Stimulated activated CD8-positive, alpha-beta memory T cell treated with anti-CD3 and anti-CD28 coated beads, Interleukin-7, amount 100 ng/mL, for 24 hours (primary cell): ENCODE measurements at places on chromosomes 1 and 21.

- DNase-seq = no peak
Observed at GRCh38 chr1:150561254-150561973, 12.2 kb downstream of the ADAMTSL4 start.

GRCh38 chr1:206714331-206715058, 29.8 kb downstream of the MAPKAPK2 start:
- no peak for DNase-seq

DNA sequence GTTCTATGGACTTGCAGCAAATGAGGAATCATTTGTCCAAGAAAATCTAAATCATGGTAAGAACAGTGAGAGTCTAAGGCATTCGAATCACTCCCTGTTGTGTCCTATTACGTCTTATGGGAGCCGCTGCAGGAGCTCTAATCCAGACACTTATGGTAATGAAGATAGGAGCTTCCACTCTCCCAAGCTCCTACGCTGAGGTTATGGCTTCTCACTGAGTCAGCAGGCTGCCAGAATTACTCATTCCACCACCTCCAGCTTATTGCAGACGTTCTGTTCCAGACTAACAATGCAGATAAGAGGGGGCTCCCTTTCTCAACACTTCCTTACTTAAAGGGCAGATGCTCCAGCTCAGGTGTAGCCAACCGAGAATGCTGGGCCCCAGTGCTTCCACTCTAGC, 212.6 kb downstream of the GREM2 start:
- no peak for DNase-seq

DNA sequence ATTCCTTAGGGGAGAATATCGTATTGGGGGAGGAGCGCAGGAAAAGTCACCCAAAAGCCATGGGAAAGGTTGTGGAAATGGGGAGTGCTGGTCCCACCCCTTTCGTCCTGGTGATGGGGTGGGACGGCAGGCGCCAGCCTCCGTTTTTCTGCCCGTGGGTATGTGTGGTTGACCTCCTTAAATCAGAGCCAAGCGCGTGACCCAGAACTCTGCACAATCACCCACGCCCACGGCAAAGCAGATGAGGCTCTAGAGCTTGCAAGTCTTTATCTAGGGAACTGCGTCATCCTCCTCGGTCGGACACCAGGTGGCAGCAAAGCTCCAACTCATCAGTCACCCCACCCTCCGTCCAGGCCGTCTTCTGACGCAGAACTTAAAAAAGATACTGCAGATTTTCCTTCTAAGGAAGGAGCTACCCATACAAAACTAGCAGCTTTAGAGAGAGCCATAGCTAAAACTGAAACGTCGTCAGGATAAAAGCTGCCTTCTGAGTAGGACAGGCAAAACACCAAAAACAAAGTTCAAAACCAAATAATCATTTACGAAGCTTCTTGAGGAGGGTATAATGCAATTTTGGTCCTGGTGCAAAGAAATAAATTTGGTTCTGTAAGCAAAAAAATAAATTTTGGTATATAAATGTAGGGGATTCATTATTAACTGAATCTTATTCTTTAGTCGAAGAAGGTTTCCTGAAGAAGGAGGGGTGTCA, 62.0 kb downstream of the TBX19 start:
- DNase-seq = peak; percentile 69

DNA sequence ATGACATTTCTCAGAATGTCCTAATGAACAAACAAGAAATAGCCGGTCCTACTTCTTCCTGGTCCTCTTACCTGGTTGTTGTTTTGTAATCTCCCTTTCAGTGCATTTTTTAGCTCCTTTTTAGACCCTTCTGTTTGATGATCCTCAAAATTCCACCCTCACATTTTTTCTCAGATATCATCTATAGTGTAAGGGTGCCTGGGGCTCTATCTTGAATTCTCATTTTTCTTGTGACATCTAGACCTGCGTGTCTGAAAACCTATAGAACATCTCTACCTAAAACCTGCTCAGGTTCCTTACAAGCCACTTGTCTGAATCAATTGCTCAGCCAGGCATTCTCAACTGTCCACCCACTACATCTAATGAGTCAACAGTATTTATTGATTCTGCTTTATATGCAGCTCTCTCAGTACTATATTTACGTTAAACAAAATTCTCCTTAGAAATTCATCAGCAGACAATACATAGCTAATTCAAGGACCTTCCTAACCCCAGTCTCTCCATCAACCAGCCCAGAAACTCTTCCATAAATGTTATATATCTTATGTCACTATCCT, 36.5 kb upstream of the USH2A start:
- no peak for DNase-seq

DNA sequence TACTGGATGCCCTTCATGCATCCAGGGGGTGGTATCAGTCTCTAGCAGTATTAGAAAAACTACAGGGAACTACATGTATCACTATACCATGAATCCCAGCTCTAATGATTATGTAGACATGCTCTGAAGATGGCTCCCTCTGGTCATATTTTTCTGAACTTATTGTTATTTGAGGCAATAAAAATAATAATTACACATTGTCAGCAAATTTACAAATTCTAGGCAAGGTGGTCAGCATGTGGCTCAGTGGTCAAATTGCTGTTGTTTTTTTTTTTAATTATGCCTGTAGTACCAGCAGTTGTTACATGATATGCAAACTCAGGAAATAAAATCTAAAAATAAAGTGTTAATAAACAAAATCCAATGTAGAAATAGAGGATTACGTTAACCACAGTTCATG, 22.5 kb downstream of the ASTN1 start:
- DNase-seq = no peak

- DNase-seq = no peak
Observed at GRCh38 chr1:1245817-1246576, 525 bp downstream of the C1QTNF12 start.

GRCh38 chr1:43059640-43060574, 101.2 kb upstream of the SLC2A1 start:
- no peak for DNase-seq

- no peak for DNase-seq
Observed at GRCh38 chr1:35832276-35832905, 24.6 kb downstream of the AGO4 start.

GRCh38 chr1:237913345-237913744, 22.6 kb upstream of the ZP4 start:
- no peak for DNase-seq

- DNase-seq = no peak
Observed at GRCh38 chr1:24283326-24284155, 35.6 kb upstream of the GRHL3 start.

DNA sequence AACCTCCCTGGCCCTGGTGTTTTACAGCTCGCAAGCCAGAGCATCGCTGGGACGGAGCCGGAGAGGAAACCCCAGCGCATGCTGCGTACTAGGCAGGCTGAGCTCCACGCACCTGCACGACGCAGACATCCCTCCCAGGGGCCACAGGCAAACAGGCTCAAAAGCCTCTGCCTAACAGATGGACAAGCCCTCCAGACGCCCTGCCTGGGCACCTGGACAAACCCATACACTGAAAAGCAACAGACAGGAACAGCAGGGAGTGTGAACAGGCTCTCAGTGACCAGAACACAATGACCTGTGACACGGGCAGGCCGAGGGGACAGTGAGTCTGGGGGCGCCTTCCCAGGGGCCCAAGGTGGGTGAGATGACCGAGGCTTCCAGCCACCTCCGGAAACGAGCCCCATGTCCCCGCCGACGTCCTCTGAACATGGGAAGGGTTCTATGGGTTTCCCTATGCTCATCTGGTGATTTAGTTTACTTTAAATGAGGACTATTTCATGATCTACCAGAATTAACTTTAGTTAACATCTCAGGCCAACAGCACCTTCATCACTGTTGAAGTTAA, 40.3 kb downstream of the NPHP4 start:
- DNase-seq = no peak

GRCh38 chr1:114467491-114467890, 43.5 kb downstream of the TRIM33 start:
- DNase-seq = no peak

DNA sequence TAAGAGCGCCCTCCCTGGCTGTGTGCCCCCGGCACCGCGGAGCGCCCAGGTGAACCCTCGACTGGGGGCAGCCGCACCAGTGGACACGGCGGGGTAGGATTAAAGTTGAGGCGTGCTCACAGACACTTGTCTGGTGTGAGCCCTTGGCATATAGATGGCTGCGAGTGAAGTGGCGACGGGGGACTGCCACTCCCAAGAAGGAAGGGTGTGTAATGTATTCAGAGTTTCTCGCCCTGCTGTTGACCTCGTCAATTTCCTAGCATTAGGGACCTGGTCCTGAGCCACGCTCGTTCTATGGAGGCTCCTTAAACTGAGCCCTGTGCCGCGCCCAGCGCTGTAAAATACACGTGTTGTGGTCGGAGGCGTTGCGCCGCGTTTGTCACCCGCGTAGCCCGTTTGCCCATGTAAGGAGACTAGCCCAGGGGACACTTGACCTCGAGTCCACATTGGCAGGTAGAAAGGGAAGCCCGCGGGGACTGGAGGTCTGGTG, 554 bp downstream of the EVA1C start:
- DNase-seq = no peak

DNA sequence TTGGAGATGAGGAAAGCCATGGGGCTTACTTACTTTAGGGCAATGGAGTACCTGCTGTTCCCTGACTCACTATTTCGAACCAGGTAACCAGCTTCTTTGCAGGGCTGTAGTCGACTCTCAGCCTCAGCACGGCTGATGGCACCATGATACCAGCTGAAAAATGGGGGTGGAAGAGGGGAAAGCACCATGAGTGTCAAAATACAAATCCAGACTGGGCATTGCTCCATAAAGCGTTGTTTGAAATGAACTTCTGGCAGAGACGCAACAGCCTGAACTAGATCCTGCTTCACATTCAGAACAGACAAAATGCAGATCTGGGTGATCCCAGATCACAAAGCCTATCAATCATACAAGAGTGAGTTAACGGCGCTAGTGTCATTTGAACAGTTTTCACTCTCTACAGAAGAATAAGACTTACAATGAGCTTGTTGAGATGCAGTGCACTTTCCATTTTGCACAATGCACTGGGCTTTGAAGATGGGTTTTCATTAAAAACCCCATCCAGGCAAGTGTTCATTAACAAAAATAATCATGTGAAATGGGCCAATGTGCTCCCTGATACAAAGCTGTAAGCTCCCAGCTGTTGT, 16.0 kb upstream of the TDRD10 start:
- no peak for DNase-seq

- DNase-seq = no peak
Observed at GRCh38 chr1:246447501-246447900, 59.6 kb downstream of the SMYD3 start.

- no peak for DNase-seq
Observed at GRCh38 chr21:21921410-21922232, 923.4 kb downstream of the NCAM2 start.

DNA sequence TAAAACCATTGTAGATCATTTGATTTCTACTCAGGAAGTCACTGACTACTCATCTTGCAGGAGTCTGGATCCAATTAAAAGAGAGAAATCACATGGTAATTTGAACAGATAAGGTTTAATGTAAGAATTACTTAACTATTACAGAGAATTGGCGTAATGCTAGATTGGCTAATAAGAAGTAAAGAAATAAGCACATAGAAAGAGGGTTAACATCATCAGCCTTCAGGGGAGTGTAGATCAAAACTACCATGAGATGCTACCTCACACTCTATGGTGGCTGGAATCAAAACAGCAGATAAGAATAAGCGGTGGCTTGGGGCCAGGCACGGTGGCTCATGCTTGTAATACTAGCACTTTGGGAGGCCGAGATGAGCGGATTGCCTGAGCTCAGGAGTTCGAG, 11.7 kb downstream of the ST3GAL3 start:
- no peak for DNase-seq

GRCh38 chr21:31286621-31287020, 57.4 kb downstream of the TIAM1 start:
- no peak for DNase-seq

GRCh38 chr1:193264313-193265065, 78.1 kb upstream of the B3GALT2 start:
- no peak for DNase-seq

DNA sequence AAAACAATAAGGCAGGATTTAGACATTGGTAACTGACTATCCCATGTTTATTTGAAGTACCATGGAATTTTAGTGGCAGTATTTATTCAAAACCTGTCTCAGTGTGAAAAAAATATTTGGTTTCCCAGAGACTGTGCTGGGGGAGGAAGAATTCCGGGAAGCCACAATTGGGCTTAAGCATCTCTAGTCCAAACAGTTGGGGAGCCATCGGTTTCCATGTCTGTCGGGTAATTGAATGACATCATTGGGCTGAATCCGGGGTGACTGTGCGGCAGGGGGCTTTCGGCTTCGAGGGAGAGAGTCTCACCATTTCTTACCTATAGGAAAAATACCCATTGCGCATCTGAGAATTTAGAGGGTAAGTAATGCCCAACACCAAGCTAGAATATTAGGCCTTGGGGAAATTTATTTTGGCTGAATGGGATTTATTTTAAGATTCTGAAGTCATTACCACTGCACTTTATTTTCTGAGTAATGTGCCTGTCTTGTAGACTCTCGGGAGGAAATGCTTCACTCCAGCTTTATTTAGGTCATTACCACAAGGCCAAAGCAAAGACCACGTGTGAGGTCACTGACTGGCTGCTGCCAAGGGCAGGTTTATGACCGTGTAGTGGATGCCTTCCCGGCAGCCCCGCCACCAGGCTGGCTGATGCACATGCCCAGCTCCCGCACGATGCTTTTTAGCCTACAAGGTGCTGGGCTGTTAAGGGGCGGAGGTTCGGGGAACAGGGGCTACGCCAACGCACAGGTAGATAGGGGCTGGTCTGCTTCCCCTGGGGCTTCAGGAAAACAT, 23.1 kb upstream of the UMODL1 start:
- no peak for DNase-seq

- no peak for DNase-seq
Observed at GRCh38 chr1:25343872-25344271, 5.7 kb downstream of the TMEM50A start.

DNA sequence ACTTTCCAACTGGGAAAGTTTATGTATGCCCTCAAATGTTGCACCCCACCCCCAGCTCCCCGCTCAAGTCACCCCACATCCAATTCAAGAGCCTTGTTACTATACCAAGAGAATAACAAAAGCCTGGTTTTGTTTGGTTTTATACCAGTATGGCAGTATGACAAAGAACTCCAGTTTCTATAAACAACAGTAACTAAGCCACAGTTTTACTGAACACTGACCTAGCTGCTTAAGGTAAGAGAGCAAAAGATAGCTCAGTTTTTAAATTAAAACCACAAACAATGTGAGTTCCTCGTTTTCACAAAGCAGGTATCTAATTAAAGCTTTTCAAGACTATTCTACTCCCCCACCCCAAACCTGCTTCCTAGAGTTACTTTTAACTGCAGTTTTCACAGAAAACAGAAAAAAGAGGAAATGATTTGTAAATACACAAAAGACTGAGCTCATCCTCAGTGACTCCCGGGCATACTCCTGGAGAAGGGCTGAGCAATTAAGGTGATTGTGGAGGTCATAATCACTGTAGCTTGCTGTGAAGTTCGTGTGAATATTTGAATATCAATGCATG, 59.3 kb upstream of the LHX8 start:
- no peak for DNase-seq

DNA sequence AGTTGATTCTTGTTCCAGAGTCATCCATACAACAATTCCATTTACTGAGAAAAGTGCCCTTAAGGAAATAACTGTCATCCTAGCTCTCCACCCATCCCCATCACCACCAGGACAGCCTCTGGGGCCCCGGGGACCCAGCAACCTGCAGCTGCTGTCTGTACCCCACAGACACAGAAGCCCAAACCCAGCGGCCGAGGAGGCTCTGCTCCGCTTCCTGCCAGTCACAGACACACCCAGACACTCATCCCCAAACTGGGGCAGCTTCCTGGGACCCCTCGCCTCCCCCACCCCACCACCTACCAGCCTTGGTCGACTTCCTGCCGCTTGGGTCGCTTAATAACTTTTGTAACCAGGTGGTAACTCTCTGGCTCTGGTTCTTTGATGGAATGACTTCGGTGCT, 121.6 kb upstream of the SLC25A33 start:
- no peak for DNase-seq

GRCh38 chr1:108830119-108831008, 26.5 kb downstream of the AKNAD1 start:
- DNase-seq = no peak
